ENCODE measurements at places on chromosomes 12 and 14.

DNA sequence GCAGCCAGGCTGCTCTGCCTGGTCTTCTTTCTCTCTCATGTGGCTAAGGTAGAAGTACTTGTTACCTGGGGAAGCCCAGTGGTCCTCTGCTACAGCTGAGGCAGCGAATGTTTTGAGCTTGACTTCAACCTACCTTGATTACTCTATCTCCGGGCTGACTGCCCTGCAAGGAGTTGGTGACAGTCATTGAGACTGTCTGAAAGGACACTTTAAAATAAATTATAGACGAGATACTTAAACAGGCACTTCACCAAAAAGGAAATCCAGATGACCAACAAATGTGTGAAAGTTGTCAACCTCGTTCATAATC is 474 bp upstream of the CIT start:
- no peak for DNase-seq

GRCh38 chr12:124614512-124615292 is 47.3 kb upstream of the NCOR2 start:
- DNase-seq: no peak

- no peak for DNase-seq
Observed at GRCh38 chr14:32404784-32405573, 75.9 kb downstream of the AKAP6 start.

DNA sequence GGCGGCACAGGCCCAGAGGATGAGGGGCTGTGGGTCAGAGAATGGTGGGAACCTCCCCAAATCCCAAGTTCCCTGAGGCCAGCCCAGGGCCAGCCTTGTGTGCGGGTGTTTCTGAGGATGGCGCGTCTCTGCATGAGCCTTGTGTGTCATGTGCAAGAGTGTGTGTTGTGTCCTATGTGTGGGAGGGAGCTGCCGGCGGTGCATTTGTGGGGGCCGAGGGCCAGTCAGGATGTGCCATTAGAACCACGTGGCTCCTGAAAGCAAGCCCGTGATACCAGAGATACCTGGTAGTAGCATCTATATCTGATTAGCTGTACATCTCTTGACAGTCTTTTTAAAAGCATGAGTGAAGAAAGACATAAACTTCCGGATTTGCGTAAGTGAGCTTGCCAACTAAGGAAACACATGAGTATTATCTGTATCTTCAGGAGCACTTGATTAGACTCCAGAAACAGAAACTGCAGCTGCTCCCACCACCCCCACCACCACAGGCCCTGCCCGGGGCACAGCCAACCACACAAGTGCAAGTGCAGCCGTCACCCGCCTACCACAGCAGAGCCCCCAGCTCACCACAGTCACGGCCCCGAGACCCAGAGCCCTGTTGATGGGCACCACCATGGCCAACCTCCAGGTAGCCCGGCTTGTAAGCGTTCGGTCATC is 19.2 kb downstream of the DDX51 start:
- DNase-seq: no peak

GRCh38 chr14:99747582-99748330 is 45.5 kb upstream of the EML1 start:
- DNase-seq: no peak

DNA sequence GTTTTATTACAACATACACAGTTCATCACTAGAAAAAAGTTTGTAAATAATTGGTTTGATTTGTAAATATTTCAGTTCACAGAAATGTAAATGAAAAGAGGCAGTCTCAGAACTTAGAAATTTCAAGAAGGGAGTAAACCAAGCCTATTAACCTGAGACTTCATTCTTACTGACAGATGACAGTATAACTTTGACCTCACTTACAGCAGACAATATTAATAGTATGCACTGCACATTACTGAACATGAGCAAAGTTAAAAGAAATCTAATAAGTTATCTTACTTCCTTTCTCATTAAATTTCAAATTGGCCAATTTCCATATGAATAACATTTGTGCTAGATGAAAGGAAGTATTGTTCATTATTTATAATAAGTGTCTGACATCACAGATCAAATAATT is 235.8 kb downstream of the SLC6A15 start:
- no peak for DNase-seq

DNA sequence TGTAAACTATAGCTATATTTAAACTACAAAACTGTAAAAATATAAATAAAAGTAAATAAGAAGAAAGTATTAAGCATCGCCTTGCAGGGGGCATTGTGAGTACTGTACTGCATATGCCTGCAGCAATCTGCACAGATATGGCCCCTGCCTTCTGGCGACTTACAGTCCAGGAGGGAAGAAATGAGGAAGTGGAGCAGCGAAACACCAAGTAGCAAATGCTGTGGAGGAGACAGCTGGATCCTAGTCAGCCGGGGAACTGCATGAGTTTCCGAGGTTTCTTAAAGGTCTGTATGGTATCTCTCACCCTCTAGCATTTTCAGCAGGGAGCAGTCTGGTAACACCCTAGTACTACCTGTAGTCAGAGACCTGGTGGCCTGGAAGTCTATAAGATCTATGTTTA is 256.9 kb downstream of the CACNA1C start:
- no peak for DNase-seq

- DNase-seq: no peak
Observed at GRCh38 chr12:91105807-91106206, 5.5 kb downstream of the LUM start.

DNA sequence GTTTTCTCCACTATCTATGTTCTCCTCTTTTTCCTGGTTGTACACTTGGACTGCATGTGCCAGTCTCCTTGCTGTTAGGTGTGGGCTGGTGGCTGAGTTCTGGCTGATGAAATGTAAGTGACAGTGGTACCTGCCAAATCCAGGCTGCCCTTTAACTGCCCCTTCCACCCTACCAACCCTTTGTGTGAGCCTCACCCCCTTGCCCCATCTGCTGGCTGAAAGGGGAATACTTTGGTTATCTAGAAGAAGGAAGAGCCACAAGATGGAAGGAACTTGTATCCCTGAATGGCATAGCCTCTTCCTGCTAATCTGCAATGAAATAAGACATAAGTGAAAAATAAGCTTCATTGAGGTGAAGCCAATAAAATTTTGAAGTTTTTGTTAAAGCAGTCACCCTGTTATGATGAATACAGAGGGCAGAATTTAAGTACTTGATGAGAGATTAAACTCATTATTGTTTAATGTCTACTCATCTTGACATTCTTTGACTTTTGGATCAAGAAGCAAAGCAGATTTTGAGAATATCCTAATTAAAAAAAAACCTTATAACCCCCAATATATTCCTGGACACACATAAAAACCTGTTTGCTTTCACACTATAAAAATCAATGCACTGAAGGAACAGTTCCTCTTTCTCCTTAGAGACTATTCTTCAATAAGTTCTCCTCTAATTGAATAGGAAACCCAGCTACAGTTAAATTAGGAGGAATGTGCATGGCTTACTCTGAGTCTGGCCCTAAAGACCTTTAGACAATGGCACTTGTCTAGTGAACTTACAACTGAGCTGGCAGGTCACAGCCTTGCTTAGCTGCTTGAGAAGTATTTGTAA is 262.6 kb upstream of the BTG1 start:
- no peak for DNase-seq

- DNase-seq: no peak
Observed at GRCh38 chr12:115337693-115338543, 653.9 kb upstream of the TBX3 start.

- no peak for DNase-seq
Observed at GRCh38 chr12:109870648-109871047, 9.7 kb downstream of the GLTP start.

- DNase-seq: no peak
Observed at GRCh38 chr12:130993759-130994670, 40.3 kb downstream of the ADGRD1 start.

Data from C1 segment of cervical spinal cord (tissue), 14 donors.